ENCODE measurements at places on chromosomes 5 and 9.

- no peak for DNase-seq
Measured at GRCh38 chr9:32550150-32550561, 2.0 kb upstream of the SMIM27 start.

- DNase-seq = no peak
Measured at GRCh38 chr9:93036887-93037475, 21.5 kb upstream of the SUSD3 start.

GRCh38 chr9:129359162-129359811, 181.2 kb upstream of the IER5L start:
- no peak for DNase-seq

- no peak for DNase-seq
Measured at GRCh38 chr9:35826071-35826701, 2.3 kb downstream of the FAM221B start.

DNA sequence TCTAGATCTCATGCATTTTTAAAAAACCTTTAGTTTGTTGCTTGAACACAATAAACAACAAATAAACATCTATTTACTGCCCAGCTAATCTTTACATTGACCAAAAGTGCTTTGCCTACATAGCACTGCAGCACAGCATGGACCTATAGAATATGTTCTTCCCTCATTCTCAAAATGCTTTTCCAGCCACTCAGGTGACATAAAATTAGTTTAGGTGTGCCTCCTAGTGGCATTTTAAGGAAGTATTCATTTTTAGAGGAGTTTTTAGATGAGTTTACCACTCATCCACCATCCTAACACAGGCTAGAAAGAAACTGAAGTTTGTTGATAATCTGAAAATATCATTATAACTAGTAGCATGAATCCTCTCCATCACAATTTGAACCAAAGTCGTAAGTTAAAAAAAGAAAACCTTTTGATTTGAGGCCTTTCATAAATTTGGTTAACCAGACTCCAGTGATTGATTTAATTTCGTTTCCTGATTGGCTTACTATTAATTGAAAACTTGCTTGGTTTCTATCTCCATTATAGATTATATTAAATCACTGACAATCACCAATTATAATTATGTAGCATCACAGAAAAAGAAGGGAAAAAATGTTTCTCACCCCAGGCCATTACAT, 12.6 kb downstream of the PLGRKT start:
- DNase-seq = no peak

GRCh38 chr5:1511651-1512540, 11.9 kb downstream of the LPCAT1 start:
- no peak for DNase-seq

Measured in activated T-cell treated with anti-CD3 and anti-CD28 coated beads for 4 hours (primary cell).